ENCODE measurements at places on chromosomes 3 and 15. TPM values are rescaled to one million over a fixed set of nuclear protein-coding genes. Genes with fewer than 3 reads are reported as not detected.

Gene USP4
- 23.7 TPM for total RNA-seq

Gene NR2F2
- total RNA-seq, result 28.0 TPM

Gene ERICH6
- 0.21 TPM for total RNA-seq

Gene CPA3
- 93.3 TPM for total RNA-seq

Gene PRR23C
- not detected for total RNA-seq

Gene LTK
- 0.48 TPM for total RNA-seq

Gene COL8A1
- 21.1 TPM for total RNA-seq

Gene LSMEM2
- 0.79 TPM for total RNA-seq

Gene MORC1
- 0.90 TPM for total RNA-seq

Gene ST6GAL1
- 27.1 TPM for total RNA-seq

Gene SLC41A3
- total RNA-seq, result 36.3 TPM

Gene ZMAT3
- 13.5 TPM for total RNA-seq

Gene PPM1L
- 24.2 TPM for total RNA-seq

Gene TMEM207
- not detected for total RNA-seq

Gene HDDC3
- total RNA-seq, result 6.8 TPM

Gene REC114
- total RNA-seq, result not detected

Gene TRIM42
- total RNA-seq, result not detected

Gene FOXB1
- total RNA-seq, result not detected

- no peak for DNase-seq
Observed at GRCh38 chr3:185397676-185398075, 34.7 kb downstream of the MAP3K13 start.

DNA sequence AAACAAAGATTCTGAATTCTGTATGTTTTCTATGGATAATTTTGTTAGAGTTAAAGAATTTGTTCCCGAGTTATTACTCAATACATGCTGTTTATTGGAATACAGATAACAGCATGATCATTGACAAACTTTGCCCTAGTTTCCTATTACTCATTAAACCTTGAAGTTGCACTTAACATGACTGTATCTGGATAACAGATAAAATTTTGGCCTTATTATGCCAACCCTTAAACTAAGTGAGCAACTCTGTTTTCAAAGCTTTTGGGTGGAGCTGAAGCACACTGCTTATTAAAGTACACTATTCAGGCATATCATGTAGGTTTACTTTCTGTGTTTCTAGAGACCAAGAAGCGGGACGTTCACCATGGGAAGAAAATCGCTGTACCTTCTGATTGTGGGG lies at the start of gene AADAC:
Gene AADAC, plus strand, starts transcription at position 318 of the 400 bp plus-strand sequence. Its CDS starts 47 bp downstream, at position 365.
- no peak for DNase-seq

- no peak for DNase-seq
Observed at GRCh38 chr3:158925021-158925420, 123.2 kb downstream of the MFSD1 start.

- DNase-seq, result no peak
Observed at GRCh38 chr3:59762941-59763340, 713.1 kb upstream of the CFAP20DC start.

DNA sequence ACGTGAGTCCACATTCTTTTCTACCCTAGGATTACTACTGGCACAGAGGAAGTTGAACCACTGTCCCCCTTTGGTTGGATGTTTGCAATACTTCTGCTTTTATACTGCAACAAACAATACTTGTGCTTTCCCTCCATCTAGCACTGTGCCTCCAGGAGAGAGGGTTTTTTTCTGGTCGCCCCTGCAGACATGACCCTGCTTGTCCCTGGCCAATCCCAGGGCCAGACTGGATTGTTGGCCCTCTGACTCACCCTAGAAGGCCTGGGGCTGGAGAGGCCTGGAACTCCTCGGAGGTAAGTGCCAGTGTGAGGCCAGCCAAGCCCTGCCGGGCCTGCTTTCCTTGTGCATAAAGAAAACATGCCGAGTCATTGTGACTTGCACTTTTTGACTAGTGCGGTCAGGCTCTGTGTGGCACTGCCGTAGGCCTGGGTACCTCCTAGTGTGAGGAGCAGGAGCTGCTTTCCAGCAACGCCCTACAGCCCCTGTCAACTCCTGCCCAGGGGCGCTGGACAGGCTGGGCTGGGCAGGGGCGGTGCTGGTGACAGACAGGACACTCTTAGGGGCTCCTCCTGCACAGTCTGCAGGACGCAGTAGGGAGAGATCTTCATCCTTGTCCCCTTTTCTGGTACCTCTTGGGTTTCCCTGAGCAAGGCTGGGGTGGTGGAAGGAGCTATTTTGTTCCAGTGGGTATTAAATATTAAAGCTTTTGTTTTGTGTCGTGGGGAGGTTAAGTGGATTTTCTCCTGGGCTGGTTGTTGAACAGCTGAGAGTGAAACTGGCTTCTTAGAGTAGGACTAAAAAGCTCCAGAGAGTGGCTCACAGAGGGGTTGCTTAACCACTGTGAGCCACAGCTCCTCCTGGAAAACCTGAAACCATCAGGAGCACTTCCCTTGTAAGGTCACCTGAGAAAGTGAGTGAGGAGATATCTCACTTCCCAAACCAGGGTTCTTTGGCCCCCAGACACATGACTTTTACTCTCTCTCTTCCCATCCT lies 14.4 kb upstream of the TKT start:
- peak; percentile 74 for DNase-seq

DNA sequence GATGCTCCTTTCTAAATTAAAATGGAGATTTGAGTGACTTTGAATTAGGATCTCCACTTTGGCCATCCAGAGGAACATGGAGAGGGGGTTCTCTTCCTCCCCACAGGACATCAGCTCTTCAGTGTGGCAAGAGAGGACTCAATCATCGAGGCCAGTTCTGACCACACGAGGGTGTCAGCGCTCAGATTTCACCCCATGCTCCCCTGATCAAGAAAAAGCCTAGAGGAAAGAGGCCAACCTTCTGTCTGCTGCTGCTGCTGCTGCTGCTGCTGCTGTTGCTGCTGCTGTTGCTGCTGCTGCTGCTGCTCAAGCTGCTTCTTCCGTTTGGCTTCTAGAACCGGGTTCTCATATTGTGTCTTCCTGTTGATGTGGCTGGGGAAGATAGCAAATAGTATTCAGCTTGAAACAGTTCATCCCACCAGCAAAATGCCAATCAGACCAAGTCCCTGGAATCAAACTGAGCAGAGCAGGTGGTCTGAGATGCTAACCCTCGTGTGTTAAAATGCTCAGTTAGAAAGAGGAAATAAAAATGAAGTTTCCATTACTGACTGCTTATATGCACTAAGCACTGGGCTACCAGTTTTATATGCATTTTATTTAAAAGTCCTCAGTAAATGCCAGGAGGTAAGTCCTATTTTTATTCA lies 599.0 kb downstream of the MAGI1 start:
- DNase-seq, result peak; percentile 40

DNA sequence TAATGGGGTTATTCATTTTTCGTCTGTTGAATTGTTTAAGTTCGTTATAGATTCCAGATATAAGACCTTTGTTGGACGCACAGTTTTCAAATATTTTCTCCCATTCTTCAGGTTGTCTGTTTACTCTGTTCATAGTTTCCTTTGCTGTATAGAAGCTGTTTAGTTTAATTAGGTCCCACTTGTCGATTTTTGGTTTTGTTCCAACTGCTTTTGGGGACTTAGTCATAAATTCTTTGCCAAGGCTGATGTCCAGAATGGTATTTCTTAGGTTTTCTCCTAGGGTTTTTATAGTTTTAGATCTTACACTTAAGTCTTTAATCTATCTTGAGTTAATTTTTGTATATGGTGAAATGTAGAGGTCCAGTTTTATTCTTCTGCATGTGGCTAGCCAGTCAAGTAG lies 58.9 kb upstream of the ZNF280D start:
- DNase-seq, result no peak

- DNase-seq, result no peak
Observed at GRCh38 chr3:73326396-73326795, 264.9 kb downstream of the EBLN2 start.

GRCh38 chr3:32335365-32336112 lies 56.1 kb upstream of the CMTM7 start:
- DNase-seq, result no peak

DNA sequence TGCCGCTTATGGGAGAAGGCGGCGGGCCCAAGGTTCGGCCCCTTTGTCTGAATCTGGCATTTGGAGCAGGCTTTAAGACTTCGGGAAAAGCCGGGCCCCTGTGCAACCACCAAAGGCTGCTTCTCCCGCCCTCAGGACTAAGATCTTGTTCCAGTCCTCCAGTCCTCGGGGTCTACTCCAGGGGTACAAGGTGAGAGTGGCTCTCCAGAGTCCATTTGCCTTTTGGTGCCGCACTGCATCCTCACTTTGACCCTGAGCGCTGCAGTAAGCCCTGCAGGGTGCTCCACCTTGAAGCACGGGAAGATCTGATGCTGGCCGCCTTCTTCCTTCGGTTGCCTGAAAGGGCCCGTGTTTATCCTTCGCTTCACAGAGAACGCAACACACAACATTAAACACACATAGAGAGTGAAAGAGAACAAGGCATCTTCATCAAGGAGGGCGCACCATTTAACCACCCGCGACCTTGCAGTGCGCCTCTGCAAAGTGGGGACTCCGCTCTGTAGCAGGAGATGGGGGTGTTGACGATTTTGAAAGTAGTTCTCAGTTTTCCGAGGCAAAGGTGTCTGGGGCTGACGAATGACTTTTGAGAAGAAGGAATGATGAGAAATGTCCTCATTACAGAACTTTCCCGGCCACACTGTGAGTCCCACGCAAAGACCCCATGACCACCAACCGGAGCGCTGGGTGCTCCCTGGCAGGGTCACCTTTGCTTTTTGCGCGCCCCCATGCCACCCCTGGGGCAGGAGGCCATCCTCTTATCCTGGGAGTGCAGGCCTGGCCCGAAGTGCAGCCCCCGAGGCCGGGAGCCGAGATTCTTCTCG lies 1.0 kb downstream of the PIGZ start:
- DNase-seq, result no peak

- DNase-seq, result no peak
Observed at GRCh38 chr3:116848248-116848829, 138.8 kb downstream of the TUSC7 start.

- DNase-seq, result no peak
Observed at GRCh38 chr3:153158961-153159735, 2.9 kb upstream of the RAP2B start.

- no peak for DNase-seq
Observed at GRCh38 chr3:89217148-89217685, 109.8 kb downstream of the EPHA3 start.

- DNase-seq, result no peak
Observed at GRCh38 chr15:40367371-40367685, 9.3 kb downstream of the DISP2 start.

DNA sequence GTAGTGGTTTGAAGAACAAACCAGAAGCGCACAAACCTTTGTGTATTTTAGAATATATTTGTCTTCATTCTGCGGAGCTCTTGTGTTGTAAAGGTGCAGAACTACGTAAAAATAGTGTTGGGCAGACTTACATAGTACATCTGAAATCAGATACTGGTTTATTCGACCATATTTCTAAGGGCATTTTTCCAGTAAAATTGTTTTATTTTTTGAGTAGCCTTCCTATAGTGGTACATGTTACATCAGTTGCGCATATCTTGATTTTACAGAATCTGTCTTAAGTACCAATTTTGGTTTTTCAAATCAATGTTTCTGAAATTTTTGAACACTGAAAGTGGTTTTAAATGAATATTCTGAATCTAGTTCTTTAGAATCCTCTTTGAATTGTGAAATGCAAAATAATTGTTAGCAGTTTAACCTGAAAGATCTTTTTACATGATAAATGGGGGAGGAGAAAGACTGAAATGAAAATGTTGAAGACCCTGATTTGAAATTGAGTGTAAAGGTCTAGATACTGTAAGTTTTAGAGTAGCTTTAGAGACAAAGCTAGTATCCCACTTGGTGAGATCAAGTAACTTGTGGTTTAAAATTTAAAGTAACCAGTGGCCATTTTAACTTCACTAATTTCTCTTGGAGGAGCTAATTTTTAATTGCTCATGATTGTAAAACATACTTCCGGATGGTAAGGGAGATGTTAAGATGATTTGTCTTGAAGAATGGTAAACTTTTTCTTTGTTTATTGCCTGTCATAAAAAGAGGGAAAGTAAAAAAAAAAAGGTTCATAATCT lies 15.5 kb upstream of the CHD2 start:
- no peak for DNase-seq

DNA sequence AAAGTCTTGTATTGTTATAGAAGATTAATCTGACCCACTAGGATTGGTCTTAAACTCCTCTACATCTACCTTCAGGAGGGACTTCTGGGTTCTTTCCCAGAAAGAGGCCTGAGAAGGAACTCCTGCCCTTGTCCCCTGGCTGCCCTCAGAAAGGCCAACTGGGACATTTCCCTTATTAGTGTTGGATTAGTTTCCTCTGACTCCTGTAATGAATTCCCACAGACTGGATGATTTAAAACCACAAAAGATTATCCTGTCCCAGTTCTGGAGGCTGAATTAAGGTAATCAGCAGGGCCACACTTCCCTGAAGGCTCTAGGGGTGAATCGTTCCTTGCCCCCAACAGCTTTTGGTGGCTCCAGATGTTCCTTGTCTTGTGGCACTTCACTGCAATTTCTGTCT lies 102.8 kb upstream of the NMNAT3 start:
- no peak for DNase-seq

- peak; percentile 69 for DNase-seq
Observed at GRCh38 chr3:134473868-134474546, 11.8 kb downstream of the ANAPC13 start.

DNA sequence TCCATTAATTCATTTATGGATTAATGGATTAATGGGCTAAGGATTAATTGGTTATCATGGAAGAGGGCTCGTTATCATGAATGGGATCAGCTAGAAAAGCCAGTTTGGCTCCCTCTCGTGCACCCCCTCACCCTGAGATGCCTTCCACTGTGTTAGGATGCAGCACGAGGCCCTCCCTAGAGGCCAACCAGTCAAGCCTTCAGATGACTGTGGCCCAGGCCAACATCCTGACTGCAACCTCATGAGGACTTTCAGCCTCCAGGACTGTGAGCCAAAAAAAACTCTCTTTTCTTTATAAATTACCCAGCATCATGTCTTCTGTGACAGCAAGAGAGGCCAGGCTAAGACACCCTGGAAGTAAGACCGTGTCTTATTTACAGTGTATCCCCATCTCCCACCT lies 9.0 kb downstream of the EFCAB12 start:
- DNase-seq, result no peak

GRCh38 chr3:3101660-3102458 lies 8.3 kb downstream of the IL5RA start:
- no peak for DNase-seq

- no peak for DNase-seq
Observed at GRCh38 chr3:102178817-102179216, 256.0 kb upstream of the ZPLD1 start.

DNA sequence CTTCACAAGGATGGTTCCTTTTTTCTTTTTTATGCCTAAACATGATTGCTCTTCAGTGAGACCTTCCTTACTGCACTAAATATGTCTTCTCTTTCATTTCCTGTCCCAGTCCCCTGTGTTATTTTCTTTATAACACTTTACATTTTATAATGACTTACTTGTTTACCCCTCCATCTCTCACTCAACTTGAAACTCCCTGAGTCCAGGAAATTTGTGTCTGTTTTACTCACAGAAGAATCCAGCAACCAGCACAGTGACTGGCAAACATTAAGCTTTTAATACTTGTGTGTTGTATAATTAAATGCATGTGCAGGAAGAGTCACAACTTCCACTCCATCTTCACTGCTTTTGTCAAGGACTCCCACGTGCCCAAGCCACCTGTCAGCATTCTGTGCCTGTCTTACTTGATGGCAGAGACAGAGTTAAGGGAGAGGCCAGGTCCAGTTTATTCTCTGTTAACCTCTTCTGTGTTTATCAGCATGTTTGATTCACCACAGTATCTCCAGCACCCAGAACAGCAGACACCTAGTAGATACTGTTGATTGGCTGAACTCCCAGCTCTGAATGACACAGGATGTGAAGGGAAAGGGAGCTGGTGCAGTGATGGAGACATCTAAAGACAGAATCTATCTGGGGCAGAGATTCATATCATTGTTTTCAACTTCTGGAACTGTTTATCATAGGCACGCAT lies 42.8 kb downstream of the SSR3 start:
- DNase-seq, result no peak

All from urinary bladder (tissue), 4 donors.